Inflammatory macrophage (primary cell): ENCODE measurements at places on chromosomes 7 and 10.

- no peak for DNase-seq
These were observed 344.5 kb downstream of the PCLO start for GRCh38 chr7:82818171-82818570.

GRCh38 chr10:56624082-56624481, 263.0 kb upstream of the ZWINT start:
- no peak for DNase-seq

DNA sequence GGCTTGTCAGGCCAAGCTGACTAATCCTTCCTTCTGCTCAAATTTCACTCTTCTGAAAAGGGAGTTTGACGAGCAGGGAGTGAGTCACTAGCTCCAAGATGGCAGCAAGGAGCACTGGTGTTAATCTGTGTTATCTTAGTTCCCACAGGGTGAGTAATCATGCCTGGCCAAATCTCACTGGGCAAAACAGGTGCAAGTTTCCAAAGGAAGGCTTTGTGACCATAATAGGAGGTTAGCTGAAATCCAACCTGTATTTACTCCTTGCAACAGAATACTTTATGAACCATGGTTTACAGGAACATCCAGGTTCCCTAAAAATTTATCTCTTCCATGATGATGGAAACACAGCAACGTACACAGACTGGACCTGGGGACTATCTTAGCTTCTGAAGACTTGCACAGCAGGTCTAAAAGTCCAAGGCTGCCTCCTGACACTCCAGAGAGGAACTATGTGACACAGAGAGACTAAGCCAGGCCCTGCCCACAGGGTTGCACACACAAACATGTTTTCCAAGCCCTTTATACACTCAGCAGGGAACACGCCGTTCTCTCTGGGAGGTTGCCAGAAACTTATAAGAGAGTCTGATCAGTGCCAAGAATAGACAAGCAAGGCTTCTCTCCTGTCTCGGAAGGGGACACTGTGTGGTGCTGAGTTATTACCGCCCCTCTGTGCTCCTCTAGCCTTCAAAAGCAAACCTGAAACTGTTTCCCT, 46.3 kb downstream of the PDK4 start:
- DNase-seq: peak; percentile 58

GRCh38 chr10:97468162-97468561, 22.2 kb downstream of the ZDHHC16 start:
- no peak for DNase-seq

DNA sequence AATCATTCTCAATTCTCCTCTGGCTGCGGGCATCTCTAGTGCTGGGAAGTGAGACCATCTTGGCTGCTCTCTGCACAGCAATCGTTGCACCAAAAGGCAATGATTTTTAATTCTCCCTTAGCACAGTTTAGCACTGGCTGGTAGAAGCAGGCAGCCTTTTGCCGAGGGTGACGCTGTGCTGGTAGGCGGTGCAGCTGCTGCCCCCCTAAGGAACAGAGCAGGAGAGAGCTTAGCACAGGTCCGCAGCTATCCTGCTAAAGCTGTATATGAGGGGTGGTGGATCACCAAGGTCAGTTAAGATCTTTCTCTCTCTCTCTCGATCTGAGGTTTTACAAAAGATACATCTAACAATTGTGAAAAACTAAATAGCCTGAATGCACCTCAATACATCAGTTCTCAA, 390.1 kb downstream of the GATA3 start:
- DNase-seq: no peak

DNA sequence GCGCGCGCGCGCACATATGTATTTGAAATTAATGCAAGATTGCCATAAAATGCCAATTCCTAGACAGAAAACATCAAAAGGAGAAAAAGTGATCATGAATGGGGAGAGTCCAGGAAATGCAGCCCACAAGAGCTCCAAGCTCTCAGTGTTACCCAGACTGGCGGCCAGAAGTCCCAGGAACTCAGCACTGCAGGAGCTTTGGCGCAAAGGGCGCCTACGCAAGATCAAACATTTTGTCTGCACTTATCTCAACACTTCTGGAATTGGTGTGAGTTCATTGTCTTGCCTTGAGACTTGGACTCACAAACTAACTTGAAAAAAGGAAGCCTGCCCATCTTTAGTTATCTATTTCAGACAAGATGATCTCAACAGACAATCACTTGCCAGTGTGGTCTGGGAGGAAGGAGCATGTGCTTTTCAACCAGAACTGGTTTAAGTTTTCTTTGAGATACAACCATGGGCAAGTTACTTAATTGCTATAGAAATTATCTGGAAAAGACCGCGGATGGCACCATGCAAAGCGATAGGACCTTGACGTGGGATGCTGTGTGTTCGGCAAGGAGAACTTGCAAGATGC, 77.2 kb downstream of the KIAA1549 start:
- DNase-seq: no peak

- no peak for DNase-seq
These were observed 60.4 kb downstream of the VIPR2 start for GRCh38 chr7:159084069-159084801.

DNA sequence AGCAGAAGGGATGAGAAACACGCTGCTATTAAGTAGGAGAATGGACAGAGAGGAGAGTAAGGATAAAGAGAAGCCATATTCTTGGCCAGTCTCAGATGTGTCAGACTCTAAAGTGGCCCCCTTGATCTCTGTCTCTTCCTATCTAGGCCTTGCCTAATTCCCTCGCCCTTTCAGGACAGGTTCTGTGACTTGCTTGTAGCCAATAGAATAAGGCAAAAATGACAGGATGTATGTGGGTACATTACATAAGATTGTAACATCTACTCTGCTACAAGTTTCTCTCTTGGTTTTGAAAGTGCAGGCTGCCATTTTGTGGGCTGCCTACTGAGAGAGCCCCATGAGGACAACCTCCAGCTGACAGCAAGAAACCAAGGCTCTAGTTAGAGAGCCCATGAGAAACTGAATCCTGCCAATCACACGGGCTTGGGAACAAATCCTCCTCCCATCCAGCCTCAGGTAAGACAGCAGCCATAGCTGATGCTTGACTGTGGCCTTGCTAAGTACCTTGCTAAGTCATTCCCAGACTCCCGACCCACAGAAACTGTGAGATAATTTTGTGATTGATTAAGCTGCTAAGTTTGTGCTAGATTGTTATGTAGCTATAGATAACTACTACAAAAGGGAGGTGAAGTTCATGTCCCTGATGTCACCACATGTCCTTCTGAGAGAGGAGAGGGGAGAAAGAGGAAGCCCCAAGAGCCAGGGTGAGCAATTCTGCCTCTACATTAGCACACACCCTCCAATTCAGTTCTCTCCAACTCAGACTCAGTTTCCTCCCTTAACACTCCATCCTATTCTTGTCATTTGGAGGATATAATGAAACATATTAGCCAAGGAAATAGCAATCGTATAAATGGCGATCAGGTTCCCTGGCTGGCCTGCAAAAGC, 185.5 kb downstream of the SGMS1 start:
- DNase-seq: peak; percentile 38

DNA sequence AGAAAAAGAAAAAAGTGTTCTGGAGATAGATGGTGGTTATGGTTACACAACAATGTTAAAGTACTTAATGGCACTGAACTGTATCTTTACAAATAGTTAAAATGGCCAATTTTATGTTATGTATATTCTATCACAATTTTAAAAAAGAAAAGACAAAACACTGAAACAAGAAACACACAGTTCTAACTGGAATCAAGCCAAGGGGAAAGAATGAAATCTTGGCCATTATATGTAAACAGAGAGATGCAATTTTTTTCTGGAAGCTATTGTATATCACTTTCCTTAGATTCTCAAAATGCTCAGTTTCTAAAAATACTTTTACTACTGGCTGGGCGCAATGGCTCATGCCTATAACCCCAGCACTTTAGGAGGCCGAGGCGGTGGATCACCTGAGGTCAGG, 4.1 kb downstream of the COA1 start:
- no peak for DNase-seq

- DNase-seq: no peak
These were observed 8.4 kb upstream of the R3HCC1L start for GRCh38 chr10:98125940-98126631.

GRCh38 chr10:63423494-63423893, 42.3 kb downstream of the JMJD1C start:
- no peak for DNase-seq

DNA sequence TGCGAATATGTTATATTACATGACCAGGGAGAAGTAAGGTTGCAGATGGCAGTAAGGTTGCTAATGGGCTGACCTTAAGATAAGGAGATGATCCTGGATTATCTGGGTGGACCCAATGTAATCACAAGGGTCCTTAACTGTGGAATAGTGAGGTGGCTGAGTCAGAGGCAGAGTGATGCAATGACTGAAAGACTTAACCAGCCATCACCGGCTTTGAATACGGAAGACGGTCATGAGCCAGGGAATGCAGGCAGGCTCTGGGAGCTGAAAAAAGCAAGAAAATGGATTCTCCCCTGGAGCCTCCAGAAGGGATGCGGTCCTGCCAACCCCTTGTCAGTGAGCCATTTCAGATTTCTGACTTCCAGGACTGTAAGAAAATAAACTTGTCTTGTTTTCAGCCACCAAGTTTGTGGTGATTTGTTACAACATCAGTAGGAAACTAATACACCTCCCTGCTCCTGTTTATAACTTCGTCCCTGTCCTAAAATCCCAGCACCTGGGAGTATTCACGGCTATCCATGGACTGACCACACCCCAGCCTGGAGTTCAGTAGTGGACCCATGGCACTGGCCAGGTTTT, 4.6 kb upstream of the C10orf95 start:
- DNase-seq: peak; percentile 89

DNA sequence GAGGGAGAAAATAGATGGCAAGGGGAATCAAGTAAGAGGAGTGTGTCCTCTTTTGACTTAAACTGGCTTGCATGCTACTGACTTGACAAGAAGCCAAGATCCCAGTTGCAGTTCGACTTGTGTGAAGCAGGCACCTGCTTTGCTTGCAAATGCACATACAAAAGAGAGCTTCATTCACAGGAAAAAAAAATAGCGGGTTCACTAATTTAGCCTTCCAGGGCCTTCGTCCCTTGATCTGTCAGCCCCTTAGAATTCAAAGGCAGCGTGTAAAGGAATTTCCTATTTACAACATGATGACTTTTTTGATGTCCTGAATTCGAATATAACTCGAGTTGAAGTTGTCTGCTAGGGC, 192.1 kb downstream of the CELF2 start:
- no peak for DNase-seq

GRCh38 chr10:89466599-89467035, 52.2 kb downstream of the IFIT5 start:
- peak; percentile 52 for DNase-seq

GRCh38 chr10:4590807-4591206, 235.2 kb upstream of the AKR1E2 start:
- DNase-seq: no peak

DNA sequence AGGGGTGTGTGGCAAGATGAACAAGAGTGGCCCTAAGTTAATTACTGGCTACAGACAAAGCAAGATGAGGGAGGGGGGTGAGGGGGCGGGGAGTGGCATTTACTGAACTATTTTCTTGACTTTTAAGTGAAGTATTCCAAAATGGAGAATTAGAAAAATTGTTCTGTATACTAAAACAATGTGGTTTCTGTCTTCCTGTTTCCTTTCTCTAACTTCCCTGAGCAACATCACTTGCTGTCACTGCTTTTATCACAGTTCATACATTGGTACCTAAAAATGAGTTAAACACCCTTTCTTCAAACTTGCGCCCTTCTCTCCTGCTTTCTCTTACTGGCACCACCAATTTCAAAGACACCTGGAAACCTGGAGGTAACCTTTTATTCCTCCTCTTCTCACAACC, 21.6 kb downstream of the PDZD8 start:
- DNase-seq: no peak

DNA sequence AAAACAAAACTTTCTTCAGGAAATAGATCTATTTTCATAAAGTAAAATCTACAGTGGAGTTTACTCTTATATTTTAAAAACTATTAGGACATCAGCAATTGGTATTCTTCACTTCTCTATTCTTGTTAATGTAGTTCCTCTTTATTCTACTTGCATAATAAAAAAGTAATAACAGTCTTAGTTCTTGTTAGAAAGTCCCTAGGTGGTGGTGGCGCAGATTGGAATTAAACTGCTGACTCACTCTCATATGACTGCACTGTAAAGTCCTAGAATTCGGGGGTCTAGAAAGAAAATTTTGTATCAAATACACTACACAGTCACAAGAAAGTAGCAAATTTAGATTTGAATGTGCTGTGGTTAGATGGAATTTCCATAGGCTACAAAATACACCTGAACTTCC, 44.6 kb upstream of the TES start:
- peak; percentile 82 for DNase-seq

GRCh38 chr7:139118805-139119485, 9.4 kb upstream of the ZC3HAV1 start:
- peak; percentile 80 for DNase-seq

- no peak for DNase-seq
These were observed 8.6 kb downstream of the VIM start for GRCh38 chr10:17236468-17237148.

GRCh38 chr7:15764851-15765382, 78.4 kb upstream of the MEOX2 start:
- no peak for DNase-seq

GRCh38 chr7:122597277-122597676, 101.6 kb downstream of the RNF133 start:
- DNase-seq: no peak

- DNase-seq: no peak
These were observed 2.9 kb downstream of the MTPAP start for GRCh38 chr10:30346131-30346530.

GRCh38 chr7:114889646-114890285, 32.1 kb upstream of the MDFIC start:
- peak; percentile 61 for DNase-seq

DNA sequence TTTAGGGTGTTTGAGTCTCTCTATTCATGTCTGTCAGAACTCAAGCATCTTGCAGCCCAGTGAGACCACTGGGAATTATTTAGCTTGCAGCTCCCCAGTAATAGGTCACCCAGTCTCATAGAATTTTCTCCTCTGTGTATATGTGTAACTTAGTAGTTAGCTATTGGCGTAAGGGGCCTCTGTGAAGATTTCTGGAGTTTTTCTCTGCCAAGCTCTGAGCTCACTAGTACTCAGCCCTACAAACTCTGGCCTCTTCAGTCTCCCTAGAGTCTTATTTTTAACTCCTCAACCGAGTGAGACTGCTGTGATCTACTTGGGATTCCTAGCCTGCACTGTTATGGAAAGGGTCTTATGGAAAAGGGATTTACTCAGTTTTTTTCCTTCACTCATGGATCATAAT, 90.2 kb downstream of the PPP1R9A start:
- DNase-seq: no peak

DNA sequence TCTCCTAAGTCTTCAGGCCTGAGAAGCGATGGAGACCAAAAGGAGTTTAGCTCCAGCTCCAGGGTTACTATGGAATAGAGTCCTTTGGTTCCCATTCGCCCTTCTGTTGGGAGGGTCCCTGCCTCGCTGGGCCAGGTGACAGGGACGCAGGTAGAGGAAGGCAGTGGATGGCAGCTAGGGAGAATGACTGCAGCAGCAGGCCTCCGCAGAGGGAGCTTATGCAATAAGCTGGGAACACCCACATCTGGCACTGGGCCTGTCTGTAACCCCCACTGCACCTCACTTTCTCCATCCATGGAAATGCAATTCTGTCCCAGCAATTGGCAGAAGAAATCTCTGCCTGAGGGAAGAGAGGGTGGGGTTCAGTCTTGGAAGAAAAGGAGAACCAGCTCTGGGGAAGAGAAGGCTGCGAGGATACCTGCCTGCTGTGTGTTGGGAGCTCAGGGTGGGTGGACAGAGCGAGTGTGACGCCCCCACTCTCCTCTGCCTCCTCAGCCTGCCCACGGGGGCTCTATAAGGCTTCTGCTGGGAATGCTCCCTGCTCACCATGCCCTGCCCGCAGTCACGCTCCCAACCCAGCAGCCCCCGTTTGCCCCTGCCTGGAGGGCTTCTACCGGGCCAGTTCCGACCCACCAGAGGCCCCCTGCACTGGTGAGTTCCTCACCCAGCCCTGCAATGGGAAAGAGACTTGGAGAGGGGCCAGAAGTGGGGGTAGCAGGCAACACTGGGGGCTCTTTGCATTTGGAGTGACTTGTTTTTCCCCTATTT, 10.3 kb downstream of the EPHB6 start:
- peak; percentile 22 for DNase-seq
